Stomach (tissue), 19 donors: ENCODE measurements at places on chromosomes 3 and 15. TPM values are rescaled to one million over a fixed set of nuclear protein-coding genes. Genes with fewer than 3 reads are reported as not detected.
A peak's percentile ranks its signal among the peaks of the same experiment; 100 is the strongest.

The AGTR1 gene
- total RNA-seq, result 4.1 TPM

The GPR87 gene
- not detected for total RNA-seq

The IGSF10 gene
- under 0.01 TPM for total RNA-seq

The SLC24A5 gene
- not detected for total RNA-seq

The CP gene
- total RNA-seq, result 2.8 TPM

The NRROS gene
- total RNA-seq, result not detected

The NR2C2 gene
- 28.6 TPM for total RNA-seq

The ADAMTS9 gene
- 107 TPM for total RNA-seq

The SENP5 gene
- 37.4 TPM for total RNA-seq

The FAH gene
- total RNA-seq, result 19.7 TPM

The COL6A5 gene
- total RNA-seq, result not detected

The NSMCE3 gene
- total RNA-seq, result 1.2 TPM

The LRTM1 gene
- total RNA-seq, result not detected

The NISCH gene
- 456 TPM for total RNA-seq

The GLT8D1 gene
- 81.9 TPM for total RNA-seq

The CD96 gene
- 5.7 TPM for total RNA-seq

GRCh38 chr15:68993276-68993675 is 21.2 kb upstream of the NOX5 start:
- DNase-seq, result no peak

GRCh38 chr3:111107662-111108035 is 36.0 kb downstream of the NECTIN3 start:
- no peak for DNase-seq

GRCh38 chr3:55565521-55565920 is 78.4 kb upstream of the WNT5A start:
- no peak for DNase-seq

GRCh38 chr3:193826159-193826795 is 233.3 kb downstream of the OPA1 start:
- DNase-seq, result peak; percentile 86

GRCh38 chr3:47128137-47128536 is 35.8 kb downstream of the SETD2 start:
- no peak for DNase-seq

DNA sequence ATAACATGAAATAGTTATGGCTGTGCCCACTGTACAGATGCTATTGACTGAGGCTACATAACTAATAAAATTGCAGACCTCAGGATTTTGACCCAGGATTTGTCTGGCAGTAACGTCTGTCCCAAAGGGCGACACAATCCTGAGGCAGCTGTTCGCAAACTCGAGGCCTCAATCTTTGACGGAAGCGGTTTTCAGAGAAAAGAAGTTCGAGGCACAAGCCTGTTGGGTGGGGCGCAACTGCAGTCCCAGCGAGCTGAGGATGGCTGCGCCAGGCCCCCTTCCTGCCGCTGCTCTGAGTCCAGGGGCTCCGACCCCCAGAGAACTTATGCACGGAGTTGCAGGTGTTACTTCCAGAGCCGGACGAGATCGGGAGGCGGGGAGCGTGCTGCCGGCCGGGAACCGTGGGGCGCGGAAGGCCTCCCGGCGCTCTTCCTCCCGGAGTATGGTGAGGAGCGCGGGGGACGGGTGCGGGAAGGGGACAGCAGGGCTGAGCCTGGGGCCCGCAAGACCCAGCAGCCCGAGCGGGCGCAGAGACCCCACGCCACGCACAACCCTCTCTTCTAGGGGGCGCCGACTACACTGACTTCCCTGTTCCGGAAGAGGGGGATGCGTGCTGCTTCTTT is at the start of gene PARP15:
Gene PARP15, plus strand, starts transcription at position 242 of the 623 bp plus-strand sequence. Its CDS starts 18 bp downstream, at position 260.
- DNase-seq, result no peak

DNA sequence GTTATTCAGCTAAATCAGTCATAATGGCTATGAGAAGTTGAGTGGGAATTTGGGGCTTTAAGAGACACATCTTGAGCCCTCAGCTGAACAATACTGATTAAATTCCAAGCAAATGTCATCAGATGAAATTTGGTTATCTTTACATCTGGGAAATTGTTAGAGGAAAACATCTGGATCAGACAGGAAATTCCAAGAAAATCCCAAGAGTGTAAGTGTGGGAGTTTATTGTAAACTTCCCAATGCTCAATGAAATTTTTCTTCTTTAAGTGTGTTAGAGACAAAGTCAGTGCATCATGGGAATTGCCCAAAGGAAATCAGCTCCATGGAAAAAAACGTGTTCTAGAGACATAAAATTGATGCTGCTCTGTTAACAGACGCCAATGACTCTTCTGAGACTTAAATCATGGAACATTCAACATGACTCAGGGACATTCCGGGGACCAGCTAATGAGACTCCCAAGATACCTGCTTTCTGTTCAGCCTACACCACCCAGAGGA is 19.8 kb upstream of the DCLK3 start:
- DNase-seq, result no peak

DNA sequence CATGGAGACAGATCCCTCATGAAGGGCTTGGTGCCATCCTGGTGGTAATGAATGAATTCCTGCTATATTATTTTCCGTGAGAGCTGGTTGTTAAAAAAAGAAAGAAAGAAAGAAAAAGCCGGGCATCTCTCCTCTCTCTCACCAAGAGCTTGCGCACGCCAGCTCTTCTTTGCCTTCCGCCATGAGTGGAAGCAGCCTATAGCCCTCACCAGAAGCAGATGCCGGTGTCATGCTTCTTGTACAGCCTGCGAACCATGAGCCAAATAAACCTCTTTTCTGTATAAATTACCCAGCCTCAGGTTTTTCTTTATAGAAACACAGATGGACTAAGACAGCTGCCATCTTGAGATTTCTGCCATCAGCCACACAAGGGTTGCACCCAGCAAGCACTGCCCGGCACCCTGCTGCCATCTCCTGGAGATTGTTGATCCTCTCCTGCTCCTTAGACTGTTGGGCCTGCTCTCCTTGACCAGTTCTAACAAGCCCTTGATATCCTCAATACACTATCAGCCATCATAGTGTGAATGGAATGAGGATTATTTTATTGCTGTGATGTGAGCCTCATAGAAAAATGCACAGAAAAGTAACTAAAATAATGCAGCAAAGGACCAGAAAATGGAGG is 3.5 kb upstream of the AHSG start:
- peak; percentile 41 for DNase-seq

- DNase-seq, result no peak
Observed at GRCh38 chr3:108305484-108306172, 9.3 kb downstream of the HHLA2 start.

GRCh38 chr3:100155128-100155527 is 40.8 kb upstream of the FILIP1L start:
- DNase-seq, result no peak

DNA sequence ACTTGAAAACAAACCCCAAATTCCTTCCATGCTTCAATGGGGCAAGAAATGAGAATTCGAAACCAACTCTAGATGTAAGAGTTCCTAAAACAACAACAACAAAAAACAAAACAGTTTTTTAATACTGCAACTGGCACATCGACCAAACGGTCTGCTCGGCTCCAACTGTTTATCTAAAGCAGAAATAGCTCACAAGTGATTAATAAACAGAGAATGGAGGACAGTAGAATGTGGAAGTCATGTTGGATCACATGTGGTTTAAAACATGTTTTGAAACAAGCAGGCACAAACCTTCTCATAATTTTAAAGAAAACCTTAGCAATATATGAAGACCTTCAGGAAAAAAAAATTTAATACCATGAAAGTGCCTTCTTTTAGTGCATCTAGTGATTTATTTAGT is 55.1 kb downstream of the SETMAR start:
- no peak for DNase-seq

- no peak for DNase-seq
Observed at GRCh38 chr3:74119221-74119620, 494.5 kb upstream of the PDZRN3 start.

DNA sequence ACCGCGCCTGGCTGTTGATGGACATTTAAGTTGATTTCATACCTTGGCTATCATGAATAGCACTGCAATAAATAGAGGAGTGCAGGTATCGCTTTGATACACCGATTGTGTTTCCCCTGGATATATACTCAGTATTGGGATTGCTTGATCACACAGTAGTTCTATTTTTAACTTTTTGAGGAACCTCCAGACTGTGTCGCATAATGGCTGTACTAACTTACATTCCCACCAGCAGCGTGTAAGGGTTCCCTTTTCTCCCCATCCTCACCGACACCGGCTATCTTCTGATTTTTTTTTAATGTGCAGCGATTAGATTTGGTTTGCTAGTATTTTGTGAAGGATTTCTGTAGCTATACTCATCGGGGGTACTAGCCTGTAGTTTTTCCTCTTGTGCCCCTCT is 16.0 kb downstream of the RUBCN start:
- DNase-seq, result no peak

GRCh38 chr15:99132634-99133287 is 27.9 kb downstream of the SYNM start:
- no peak for DNase-seq

- peak; percentile 90 for DNase-seq
Observed at GRCh38 chr15:60423537-60423936, 25.8 kb upstream of the ANXA2 start.

- DNase-seq, result no peak
Observed at GRCh38 chr3:159146856-159147435, 345.1 kb downstream of the MFSD1 start.

DNA sequence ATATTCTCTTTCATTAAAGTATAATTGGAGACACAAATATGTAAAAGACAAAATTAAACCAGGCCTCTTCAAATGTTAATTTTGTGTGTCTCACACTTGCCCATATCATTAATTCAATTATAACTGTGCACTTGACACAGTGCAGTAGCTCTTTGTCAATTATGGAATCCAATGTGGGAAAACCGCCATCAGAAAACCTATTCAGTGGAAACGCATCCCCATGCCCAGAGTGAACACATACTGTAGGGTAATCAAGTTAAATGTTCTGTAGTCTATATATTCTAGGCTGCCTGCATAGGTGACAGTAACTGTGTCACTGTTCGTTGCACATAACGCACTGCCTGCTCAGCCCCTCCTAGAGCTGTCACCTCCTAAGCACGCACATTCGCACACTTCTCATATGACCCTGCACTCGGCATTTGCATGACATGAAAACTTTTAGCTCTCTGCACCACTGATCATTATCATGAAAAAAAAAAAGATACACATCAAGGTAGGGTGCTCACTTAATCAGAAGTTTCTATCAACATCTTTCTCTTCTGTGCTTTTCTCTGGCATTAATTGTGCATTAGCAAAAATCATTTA is 63.2 kb downstream of the MEIS2 start:
- DNase-seq, result no peak

DNA sequence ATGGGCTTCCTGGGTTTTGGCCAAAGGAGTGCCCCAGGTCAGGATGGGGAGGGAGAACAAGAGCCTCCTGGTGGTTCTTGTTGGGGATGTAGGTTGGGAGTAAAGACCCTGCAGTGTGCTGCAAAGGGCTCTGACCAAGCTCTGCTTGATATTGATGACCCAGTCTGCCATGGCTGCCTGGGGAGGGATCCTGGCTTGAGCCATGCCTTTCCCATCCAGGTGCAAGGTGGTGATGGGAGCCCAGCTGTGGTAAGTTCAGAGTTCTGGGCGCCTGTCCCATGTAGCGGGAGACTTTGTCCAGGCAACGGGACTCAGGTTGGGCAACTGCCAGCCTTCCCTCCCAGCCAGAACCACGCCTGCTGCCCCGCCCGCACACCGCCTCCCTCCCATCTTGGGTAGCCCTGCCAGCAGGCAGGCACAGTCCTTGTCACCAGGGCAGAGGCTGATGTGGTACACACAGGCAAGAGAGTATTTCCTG is 2.6 kb downstream of the GNAI2 start:
- peak; percentile 95 for DNase-seq

DNA sequence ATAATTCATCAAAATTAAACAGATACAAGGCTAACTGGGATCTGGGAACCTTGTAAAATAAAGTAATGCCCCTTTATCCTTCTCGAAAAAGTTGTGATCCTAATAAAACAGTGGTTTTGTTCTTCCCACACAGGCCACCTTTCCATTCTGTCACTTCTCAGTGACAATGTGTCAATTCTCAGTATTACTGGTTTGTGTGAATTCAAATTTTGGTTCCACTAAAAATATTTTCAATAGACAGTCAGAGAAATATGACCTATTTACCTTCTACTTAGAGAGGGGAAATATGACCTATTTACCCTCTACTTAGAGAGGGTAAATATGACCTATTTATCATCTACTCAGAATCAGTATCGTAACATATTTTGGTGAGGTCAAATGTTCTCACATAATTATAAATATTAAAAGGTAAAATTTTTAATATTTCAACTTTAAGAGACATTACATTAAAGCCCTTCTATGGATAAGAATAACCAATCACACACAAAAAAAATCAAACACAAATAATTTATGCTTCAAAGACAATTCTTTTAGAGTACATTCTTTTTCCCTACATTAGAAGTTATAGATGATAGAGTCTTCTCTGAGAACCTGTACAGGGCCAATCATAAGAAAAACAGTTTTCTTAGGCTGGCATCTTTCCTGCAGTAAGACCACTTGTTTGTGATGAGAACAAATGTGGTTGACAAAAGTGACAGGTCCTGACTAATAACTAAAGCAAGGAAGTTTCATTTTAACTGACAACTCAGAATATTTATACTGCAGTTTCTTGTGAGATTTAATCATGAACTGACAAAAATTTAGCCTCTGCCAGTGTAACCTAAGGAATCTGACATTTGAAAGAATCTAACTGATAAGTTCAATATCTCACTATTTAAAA is 323.3 kb downstream of the DIPK2A start:
- no peak for DNase-seq

DNA sequence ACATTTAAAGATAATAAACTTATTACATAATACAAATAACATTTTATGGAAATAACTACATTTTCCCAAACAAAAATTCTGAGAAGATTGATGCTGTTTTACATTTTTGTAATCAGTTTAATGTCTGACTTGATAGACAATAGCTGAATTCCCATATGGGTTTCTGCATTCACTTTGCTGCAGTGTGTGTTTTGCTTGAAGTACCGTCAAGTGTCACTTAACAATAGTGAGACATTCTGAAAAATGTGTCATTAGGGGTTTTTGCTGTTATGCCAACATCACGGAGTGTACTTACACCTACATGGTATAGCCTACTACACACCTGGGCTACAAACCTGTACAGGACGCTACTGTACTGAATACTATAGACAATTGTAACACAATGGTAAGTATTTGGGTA is 57.5 kb downstream of the USF3 start:
- no peak for DNase-seq

DNA sequence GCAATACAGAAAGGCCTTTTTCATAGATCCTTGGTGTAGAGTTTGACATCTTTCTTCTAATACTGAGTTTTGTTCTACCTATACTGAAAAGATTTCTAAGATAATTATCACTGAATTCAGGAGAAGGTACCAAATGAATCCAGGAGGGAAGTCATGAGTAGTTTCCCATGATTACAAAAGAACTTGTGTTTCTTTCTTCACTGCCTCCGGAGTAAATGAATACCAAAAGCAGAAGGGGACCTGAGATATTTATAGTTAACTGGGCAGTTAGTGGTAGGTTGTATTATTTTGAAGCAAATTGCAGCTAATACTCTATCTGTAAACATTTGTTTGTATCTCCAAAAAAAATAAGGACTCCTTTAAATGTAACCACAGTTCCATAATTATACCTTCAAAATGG is 175.4 kb downstream of the SUCNR1 start:
- no peak for DNase-seq

DNA sequence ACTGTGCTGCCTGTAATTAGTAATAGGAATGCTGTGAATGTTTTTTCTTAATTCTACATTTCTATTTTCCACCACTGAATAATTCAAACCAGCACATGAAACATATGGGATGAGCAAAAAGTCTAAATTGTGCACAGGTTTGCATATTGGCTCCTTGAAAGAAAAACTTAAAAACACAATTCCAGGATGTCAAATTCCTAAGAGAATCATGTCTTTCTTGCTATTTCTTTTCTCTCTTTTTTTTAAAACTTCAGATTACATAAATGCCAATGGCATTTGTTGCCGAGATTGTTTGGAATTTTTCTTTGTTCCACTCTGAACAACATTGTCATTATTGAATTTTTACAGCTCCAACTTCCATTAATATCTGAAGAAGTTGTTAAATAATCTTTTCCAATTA is 60.8 kb downstream of the VGLL3 start:
- no peak for DNase-seq
